ENCODE measurements at places on chromosomes 16 and 17. TPM values are rescaled to one million over a fixed set of nuclear protein-coding genes. Genes with fewer than 3 reads are reported as not detected.

Gene CCL13
- total RNA-seq = not detected

Gene SYT17
- total RNA-seq = 0.34 TPM

Gene MAF
- 3.8 TPM for total RNA-seq

Gene CSH2
- total RNA-seq = not detected

Gene SDR42E1
- 28.5 TPM for total RNA-seq

Gene RAB26
- total RNA-seq = 0.28 TPM

Gene CNGB1
- 7.3 TPM for total RNA-seq

Gene CCDC144A
- total RNA-seq = 0.68 TPM

Measured in nasal cavity respiratory epithelium epithelial cell of viscerocranial mucosa (primary cell).